ENCODE measurements at places on chromosomes 5 and 9.
A peak's percentile ranks its signal among the peaks of the same experiment; 100 is the strongest.

GRCh38 chr9:20984506-20984905 lies 46.9 kb downstream of the HACD4 start:
- no peak for DNase-seq

DNA sequence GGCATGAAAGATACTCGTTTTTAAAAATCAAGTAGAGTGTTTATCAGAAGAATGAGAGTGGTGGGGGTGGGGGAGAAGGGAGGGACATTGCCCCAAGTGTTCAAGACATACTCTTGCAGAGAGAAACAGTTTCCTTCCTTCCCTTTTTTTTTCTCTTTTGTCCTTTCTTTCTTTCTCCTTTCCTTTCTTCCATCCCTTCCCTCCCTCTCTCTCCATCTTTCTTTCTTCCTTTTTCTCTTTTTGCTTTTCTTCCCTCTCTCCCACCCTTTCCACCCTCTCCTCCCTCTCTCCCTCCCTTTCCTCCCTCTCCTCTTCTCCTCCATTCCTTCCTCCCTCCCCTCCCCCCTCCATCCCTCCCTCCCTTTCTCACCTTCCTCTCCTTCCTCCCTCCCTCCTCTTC lies 478.3 kb upstream of the EDIL3 start:
- no peak for DNase-seq

DNA sequence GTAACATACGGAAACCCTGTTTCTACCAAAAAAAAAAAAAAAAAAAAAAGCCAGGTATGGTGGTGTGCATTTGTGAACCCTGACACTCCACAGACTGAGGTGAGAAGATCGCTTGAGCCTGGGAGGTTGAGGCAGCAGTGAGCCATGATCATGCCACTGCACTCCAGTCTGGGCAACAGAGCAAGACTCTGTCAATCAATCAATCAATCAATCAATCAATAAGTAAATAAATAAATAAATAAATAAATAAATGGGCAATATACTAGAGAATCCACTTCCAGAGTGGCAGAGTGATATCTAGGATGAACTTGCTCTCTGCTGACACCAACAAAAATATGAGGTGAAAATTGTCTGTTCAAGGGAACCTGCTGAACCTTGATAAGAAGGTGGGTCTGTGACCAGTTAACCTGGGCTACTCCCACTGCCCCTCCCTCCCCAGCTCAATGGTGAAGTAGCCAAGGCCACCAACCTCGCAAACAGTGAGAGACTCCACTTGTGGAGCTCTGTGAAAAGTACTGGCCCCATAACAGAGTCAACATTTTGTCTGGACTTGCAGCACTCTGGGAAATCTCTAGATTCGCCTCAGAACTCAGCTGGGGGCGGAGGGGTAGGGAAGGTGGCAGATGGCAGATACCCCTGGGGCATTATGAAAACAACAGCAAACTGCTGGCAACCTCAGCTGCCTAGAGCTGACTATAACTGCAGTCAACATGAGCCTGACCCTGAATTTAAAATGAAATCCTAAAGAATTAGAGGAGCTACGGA lies 163.7 kb downstream of the ROR2 start:
- no peak for DNase-seq

DNA sequence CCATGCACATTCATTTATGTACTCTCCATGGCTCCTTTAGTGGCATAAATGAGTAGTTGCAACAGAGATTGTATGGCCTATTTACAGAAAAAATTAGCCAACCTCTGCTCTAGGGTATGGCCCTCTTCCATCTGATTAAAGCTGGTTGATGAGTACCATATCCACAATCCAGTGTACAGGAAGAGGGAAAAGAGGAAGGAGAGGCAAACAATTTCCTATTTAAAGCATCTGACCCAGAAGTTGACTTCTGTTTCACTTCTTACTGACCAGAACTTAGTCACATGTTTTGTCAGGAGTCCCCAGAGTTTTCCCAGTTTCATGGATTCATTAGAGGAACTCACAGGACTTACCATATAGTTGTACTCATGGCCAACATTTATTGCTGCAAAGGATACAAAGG lies 68.6 kb upstream of the STARD4 start:
- no peak for DNase-seq

GRCh38 chr5:177508837-177509236 lies 789 bp downstream of the DOK3 start:
- no peak for DNase-seq

- DNase-seq, result no peak
Measured at GRCh38 chr5:130797303-130797702, 367.8 kb downstream of the HINT1 start.

DNA sequence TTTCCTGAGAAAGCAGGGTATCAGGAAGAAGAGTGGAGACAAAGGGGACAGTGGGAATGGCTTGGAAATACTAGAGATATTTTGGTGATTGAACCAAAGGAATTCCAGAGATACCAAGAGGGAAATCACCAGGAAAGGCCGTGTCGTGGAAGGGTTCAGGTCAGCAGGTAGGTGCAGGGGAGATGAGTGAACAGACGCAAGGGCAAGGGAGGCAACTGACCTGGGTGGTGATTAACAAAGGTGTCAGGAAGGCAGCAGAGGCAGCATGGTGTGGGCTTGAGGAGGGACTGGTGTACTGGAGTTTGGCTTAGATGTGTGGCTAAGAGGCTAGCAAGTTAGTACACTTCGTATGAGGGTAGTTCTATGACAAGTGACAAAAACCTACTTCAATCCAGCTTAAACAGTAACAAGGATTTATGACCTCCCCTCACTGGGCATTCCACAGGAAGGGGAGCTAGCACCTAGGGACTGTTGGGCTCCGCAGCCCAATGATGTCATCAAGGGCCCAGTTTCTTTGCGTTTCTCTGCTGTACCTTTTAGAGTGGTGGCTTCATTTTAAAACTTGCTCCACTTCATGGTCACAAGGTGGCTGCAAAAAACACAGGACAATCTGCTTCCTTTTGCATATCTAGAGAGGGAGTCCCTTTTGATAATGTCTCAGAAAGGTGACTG lies 37.0 kb downstream of the INIP start:
- no peak for DNase-seq

DNA sequence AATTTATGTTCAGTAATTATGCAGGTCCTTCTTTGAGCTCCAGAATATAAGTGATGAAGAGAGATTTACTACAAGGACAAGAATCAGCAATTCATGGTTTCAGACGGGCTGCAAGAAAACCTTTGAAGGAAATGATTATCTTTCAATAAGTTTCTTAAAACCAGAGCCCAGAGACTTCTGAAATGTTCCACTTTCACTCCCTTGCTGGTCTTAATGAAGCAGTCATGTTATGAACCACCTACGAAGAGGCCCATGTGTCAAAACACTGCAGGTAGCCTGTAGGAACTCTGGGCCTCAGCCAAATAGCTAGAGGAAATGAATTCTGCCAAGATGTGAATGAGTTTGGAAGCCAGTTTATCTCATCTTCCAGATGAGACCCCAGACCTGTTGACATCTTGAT lies 505.9 kb upstream of the MEF2C start:
- DNase-seq, result no peak

DNA sequence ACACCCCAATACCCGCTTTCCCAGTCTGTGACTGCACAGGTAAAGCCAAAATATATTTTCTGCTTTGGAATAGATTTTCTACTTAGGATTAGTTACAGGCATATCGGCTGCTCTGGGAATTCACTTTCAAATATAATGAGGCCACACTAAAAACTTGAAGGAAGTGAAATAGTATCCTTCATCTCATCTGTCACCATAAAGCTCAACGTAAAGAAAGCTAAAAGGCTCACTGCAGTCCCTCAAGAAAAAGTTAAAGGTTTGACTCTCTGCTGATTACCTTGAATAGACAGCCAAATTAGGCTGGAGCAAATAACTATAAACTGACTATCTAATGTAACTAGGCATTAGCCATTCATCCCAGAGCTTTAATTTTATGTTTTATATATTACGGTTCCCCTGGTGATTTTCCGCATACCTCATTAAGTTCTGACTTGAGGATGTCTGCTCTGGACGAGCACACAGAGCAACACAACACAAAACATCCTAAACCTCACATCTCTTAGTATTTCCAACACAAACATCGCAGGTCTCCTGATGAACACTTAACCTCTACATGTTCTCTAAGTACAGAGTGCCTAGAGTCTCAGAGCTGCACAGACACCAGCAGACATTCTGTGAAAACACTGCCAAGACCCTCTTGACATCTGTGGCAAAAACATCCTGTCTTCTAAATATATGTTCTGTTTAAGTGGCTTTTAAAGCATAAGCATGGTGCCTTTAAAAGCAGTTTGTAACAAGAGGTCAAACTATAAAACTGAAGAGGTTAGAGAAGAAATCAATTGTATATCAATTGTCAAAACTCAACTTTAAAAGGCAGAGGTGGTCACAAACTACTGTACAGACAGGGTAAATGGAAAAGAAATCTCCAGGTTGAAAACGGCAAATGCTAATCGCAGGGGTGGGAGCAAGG lies 35.4 kb downstream of the ELAVL2 start:
- no peak for DNase-seq

GRCh38 chr5:30604648-30605262 lies 588.7 kb upstream of the CDH6 start:
- DNase-seq, result no peak

GRCh38 chr9:98182069-98182820 lies 10.2 kb downstream of the CORO2A start:
- DNase-seq, result no peak

GRCh38 chr5:96015709-96016108 lies 54.1 kb upstream of the ELL2 start:
- DNase-seq, result no peak

GRCh38 chr5:74261421-74261820 lies 379.1 kb downstream of the ENC1 start:
- no peak for DNase-seq

DNA sequence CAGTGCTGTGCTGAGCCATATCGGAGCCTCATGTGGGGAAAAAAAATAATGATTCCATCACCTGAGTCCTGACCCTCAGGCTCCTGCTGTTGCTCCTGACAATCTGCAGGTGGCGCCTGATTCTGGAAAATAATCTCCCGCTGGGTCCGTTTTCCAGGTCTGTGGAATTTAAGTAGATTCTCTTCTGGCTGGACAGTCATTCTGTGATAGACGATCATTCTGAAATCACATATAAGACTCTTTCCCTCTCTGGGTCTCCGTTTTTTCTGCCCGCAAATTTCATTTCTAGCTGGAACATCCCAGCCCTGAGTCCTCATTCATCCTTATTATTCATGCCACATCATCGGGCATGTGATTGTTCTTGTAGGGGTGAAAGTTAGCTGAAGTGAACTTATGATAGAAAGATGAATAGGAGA lies 22.1 kb upstream of the STXBP1 start:
- DNase-seq, result peak; percentile 64

DNA sequence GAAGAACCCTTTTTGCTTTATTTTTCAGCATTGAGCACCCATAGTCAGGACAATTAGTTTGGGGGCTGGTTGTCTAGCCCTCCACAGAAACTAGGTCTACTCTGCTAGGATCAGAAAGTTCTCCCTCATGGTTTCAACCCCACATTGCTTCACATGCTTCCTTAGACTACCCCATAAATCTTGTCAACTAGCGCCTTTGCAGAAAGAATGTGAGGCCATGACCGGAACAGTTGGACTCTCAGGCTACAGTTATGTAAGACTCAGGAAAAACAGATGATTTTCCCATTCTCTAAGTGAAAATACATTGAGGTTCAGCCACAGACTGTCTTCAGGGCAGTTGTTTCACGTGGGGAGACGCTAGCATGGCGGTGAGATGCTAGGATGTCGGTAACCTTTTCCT lies 255.6 kb downstream of the NR3C1 start:
- no peak for DNase-seq

Measured in hypothalamus (tissue), 51 donors.